Right forelimb (tissue), 1 donor: ENCODE measurements at places on chromosomes 6 and 20.

DNA sequence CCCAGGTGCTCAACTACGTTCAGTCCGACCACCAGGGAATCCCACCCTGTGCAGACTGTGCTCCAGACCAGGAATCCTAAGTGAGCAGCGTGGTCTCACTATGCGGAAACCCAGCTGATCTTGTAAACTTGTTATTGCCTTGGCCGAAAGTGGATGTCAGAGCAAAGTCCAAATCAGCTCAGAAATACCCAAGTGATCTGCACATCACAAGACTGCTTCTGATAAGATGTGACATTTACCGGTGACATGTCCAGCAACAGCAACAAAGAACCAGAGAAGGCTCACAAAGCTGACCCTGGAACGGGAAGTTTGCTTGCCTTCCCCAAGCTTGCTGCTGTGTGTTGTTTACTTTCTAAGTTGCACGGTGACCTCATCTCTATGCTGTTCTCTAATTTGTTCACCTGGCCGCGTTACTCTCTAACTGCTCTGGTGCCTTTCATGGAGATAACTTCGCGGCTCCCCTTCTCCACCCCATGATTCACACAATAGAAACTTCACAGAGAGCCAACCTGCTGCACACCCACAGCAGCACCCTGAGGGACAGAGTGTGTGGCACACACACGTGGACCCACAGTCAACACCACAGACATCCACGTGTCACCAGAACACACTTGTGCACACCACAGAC, 1.7 kb downstream of the BNIP5 start:
- DNase-seq = peak; percentile 17

GRCh38 chr20:59825944-59826759, 107.3 kb downstream of the SYCP2 start:
- peak; percentile 50 for DNase-seq

GRCh38 chr6:101146389-101146788, 247.1 kb upstream of the GRIK2 start:
- no peak for DNase-seq

GRCh38 chr20:3282271-3283221, 43.6 kb upstream of the SLC4A11 start:
- DNase-seq = no peak

DNA sequence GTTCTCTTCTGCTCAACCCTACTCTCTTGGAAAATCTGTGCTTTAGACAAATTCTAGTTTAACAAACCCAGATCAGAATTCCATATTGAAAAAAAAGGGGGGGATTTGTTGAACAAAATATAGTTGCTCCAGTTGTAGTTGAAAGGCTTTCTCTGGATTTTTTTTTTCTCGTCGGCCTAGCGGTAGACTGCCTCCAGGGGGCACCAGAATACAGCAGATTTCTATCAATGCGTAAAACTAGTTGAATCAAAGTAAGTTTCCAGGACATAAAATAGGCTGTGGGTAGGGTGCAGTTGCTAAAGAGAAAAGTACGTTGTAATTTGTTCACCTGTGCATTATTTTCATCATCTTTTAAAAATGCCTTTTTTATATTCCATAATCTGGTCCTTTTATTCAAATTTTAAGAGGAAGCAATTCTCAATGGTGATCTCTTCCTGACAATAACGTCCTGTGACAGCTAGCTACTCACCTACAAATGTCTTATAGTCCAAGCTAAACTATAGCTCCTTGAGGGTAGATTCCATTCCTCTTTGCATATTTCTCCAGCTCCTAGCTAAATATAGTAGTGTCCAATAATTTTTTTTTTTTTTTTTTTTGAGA, 105.4 kb downstream of the PERP start:
- DNase-seq = peak; percentile 70

- no peak for DNase-seq
Observed at GRCh38 chr20:41047279-41047974, 18.8 kb downstream of the TOP1 start.

GRCh38 chr20:57529160-57529585, 4.2 kb upstream of the CTCFL start:
- no peak for DNase-seq

- no peak for DNase-seq
Observed at GRCh38 chr6:136483906-136484305, 66.3 kb downstream of the MAP7 start.

DNA sequence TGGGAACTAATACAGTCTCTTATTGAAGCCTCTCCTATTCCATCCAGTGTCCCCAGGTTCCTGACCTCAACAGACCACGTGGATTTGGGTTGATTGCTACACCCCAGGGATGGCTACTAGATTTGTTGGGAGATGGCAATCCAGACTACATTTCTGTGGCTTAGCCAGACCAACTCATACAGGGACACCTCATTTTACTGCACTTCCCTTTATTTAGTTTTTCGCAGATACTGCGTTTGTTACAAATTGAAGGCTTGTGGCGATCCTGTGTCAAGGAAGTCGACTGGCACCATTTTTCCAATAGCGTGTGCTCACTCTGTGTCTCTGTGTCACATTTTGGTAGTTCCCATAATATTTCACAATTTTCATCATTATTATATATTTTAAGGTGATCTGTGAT, 10.3 kb upstream of the MTRF1L start:
- no peak for DNase-seq

GRCh38 chr6:85118233-85118632, 331.6 kb upstream of the NT5E start:
- DNase-seq = no peak

DNA sequence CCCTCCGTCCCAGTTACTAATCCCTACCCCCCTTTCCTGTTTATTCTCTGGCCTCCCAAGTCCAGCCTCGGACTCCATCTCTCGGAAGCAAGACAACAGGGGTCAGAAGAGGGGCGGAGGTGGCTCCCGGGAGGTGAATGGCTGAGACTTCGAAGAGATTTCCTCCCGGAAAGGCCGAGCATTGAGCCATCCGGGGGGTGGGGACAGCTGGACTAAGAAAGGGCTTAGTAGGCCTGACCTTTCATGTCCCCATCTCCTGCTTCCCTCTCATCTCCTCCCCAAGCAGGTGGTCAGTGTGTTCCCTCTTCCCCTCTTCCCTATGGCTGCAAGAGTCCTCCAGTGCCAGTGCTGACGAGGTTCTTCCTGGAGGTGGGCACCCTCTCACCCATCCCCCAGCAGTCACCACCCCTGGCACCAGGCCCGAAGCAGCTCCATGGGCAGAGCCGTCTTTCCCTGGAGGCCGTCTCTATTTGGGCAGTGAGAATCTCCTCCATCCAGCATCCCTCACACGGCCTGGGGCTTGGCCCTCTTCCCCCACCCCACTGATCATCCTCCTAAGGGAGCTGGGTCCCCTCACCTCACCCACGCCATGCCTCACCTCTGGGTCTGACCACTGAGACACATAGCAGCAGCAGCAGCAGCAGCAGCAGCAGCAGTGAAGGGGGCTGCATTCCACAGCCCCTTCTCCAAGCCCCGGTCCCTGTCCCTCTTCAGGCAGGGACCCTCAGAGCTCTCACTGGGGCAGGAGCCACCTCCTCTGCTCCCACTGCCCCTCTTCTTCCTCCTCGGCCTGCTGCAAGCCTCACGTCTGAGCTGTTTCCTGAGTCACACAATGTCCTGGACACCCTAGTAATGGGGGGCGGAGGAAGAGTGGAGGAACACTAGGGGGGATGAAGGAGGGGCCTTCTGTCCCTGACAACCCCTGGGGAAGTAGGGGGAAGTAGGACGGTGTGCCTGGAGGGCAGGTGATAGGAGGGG, at the start of gene NOTCH4:
NOTCH4 (minus strand) TSS at position 810 of the 978 bp plus-strand sequence; CDS start at position 671, 139 bp downstream.
- DNase-seq = no peak

GRCh38 chr6:149450679-149451375, 34.0 kb downstream of the ZC3H12D start:
- peak; percentile 62 for DNase-seq

GRCh38 chr20:44702776-44703175, 12.4 kb upstream of the CCN5 start:
- DNase-seq = peak; percentile 83

- no peak for DNase-seq
Observed at GRCh38 chr20:54219751-54220426, 12.0 kb downstream of the PFDN4 start.

- no peak for DNase-seq
Observed at GRCh38 chr6:138864343-138864890, 68.5 kb downstream of the ECT2L start.

GRCh38 chr20:25246182-25246999, 1.5 kb upstream of the PYGB start:
- no peak for DNase-seq

GRCh38 chr6:7264686-7265384, 48.2 kb downstream of the SSR1 start:
- no peak for DNase-seq

- DNase-seq = no peak
Observed at GRCh38 chr6:46787871-46788540, 5.2 kb upstream of the MEP1A start.

DNA sequence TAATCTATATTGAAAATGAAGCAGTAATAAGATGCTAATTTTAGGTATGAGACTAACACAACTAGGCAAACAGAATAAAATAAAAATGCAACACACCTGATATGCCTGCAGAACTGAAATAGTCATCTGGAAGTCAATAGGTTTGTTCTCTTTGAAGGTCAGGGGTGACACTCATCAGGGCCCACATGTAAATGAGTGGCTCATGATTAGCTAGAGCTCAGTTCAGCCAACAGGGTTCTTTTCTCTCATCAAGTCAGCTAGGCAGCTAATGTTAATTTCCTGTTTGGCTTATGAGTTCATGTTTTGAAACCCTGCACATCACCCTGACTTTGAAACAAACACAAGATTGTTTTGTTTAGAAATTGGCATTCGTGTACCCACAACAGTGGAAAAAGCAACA, 23.8 kb downstream of the SMLR1 start:
- no peak for DNase-seq

DNA sequence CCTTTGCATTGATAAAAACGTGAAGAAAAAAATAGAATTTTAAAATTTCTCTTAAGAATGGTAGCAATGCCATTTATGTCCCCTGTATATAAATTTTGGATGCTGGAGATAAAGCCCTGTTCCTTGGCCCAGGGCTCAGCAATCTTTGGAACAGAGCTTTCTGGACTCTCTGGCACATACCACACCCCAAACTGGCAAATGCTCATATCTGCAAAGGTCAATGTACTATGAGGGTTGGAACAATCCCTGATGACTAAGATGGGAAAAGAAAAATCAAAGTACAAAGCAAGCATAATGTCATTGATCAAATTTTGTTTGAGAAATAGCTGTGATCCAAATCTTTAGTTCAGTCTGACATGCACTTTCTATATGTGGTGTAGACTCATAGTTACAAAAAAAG, 158.1 kb upstream of the HCRTR2 start:
- no peak for DNase-seq

- no peak for DNase-seq
Observed at GRCh38 chr20:2729251-2729713, 36.7 kb downstream of the EBF4 start.

DNA sequence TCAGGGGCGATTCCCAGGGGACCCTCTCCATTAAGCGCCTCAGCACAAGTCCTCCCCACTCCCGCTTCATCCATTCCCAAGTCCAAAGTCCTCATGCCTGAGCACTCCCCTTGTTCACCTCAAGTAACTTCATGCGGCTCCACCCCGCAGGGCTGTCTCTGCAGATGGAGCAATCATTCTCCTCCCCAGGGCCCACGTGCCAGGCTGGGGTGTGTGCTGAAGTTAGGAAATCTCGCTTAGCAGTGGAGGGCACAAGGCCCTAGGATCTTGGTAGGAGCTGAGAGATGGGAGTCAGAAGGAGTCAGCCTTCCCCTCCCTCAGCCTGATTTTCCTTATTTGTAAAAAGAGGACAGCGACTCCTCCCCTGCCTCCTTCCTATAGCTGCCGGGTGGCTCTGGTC, 3.5 kb downstream of the TGM3 start:
- DNase-seq = no peak

DNA sequence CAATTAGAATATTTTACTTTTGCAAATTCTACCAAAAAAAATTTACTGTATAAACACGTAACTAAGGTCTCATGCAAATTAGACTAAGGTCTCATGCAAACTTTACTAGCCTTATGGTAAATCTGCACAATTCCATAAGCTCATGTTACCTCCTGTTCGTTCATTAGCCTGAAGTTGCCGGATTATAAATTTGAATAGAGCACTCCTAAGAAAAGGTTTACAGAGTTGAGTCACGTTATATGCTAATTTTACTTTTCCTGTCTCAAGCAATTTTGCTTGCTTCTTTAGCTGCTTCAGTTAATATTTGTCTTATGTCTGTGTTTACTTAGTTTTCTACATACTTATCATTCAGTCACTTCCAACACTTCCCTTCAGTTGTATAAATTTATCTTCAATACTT, 1434.0 kb upstream of the EYS start:
- DNase-seq = no peak

DNA sequence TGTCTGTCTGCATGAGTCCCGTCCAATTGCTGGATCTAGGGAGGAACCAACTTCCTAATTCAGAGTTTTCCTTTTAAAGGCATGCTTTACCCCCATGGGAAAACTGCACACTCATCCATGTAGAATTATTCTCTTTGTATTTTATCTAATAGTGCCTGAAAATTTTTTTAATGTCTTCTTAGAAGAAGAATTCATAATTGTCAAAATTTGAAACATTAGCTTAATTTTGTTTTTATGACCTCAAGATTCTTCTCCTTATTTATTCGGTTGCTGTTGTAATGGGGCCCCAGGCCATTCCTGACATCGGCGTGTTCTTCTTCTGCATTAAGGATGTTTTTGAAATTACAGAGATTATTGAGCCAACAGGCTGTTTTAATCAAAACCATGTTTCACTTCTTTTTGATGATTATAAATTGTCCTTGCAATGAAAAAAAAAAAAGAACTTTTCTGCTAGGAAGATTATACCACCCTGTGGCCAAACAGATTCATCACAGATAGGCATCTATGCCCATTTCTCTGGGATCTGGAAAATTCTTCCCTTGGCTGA, 100.3 kb downstream of the ZNF217 start:
- DNase-seq = no peak

GRCh38 chr20:50194831-50195523, 4.3 kb downstream of the CEBPB start:
- DNase-seq = no peak

GRCh38 chr20:11880680-11881079, 37.0 kb upstream of the BTBD3 start:
- no peak for DNase-seq

DNA sequence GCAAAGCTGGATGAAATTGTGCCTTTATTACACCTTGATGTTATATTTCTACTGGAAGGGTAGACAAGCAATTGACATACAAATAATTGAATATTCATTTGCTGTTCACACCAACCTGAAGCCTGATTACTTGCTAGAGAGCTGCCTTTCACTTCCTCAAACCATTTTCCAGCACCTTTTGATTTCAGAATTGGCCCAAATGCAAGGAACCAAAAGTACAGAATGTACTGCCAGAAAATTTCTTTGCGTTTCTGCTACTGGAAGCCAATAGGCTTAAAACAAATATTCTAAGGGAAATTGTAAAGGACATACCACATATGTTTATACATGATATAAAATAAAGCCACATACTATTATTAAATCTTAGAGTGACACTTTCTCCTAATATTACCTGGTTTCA, 94.5 kb downstream of the RFPL4B start:
- DNase-seq = no peak

DNA sequence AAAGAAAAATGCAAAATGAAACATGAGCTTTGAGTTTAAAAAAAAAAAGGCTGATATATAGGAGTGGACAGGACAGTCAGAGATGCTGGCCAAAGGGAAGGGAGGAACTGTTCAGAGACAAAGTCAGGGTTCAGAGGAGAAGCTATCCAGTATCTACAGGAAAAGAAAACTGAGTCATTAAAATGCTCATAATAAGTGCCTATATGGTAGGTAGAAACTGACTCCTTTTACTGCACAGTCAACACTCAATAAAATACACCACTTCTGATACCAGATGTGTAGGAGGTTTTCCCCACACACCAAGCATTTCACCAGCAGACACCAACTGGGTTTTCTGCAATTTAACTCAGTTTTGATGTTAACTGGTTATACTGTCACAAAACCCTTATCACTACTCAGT, 32.9 kb downstream of the FRK start:
- DNase-seq = no peak
